GDM1 (cell line): ENCODE measurements at places on chromosomes 5 and 9.
A peak's percentile ranks its signal among the peaks of the same experiment; 100 is the strongest.

DNA sequence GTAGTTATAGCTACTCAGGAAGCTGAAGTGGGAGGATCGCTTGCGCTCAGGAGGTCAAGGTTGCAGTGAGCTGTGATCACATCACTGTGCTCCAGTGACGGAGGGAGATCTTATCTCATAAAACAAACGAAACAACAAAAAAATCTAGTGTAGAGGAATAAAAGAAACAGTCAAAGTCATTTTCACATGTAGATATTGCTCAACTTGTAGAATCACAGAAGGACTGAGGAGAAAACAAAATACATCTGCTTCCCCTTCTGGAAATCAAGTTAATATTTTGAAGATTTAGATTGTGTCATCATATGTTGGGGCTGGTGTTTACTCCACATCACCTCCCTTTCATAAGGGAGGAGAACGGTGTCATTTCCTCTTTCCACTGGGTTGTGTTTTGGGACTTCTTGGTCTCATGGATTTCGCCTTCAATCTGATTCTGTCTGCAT, 8.2 kb upstream of the SLC46A2 start:
- DNase-seq, result no peak

GRCh38 chr5:119274767-119275130, 81.1 kb upstream of the TNFAIP8 start:
- DNase-seq, result peak; percentile 33

GRCh38 chr9:68852941-68853340, 147.9 kb downstream of the PIP5K1B start:
- DNase-seq, result no peak

GRCh38 chr9:91338681-91339080, 23.0 kb downstream of the AUH start:
- no peak for DNase-seq

GRCh38 chr5:1168796-1169195, 32.6 kb upstream of the SLC6A19 start:
- no peak for DNase-seq

DNA sequence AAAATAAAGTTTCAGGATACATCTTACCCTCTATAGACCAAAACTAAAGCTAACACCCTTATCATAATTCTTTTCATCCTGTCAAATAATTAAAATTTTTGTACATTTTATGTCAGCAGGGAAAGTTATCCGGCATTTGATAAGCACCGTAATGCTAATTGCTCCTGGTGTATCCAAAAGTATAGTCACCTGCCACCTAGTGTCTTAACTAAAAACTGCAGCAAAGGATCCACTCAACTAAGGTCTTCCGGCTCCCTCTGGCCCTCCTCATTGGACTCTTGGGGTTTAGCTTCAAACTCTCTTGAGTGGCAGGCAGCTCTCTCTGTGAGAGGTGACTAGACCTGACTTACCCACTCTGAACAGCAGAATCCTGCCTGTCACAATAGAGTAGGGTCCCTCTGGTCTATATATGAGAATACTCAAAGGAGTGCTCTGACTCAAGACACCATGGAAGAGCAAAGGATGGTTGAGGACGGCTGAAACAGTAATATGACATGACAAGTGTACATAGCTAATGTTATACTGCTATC, 60.4 kb upstream of the CAST start:
- peak; percentile 33 for DNase-seq

GRCh38 chr5:1948663-1949191, 66.0 kb upstream of the IRX4 start:
- DNase-seq, result no peak

GRCh38 chr5:134019636-134020035, 14.9 kb upstream of the VDAC1 start:
- DNase-seq, result no peak

DNA sequence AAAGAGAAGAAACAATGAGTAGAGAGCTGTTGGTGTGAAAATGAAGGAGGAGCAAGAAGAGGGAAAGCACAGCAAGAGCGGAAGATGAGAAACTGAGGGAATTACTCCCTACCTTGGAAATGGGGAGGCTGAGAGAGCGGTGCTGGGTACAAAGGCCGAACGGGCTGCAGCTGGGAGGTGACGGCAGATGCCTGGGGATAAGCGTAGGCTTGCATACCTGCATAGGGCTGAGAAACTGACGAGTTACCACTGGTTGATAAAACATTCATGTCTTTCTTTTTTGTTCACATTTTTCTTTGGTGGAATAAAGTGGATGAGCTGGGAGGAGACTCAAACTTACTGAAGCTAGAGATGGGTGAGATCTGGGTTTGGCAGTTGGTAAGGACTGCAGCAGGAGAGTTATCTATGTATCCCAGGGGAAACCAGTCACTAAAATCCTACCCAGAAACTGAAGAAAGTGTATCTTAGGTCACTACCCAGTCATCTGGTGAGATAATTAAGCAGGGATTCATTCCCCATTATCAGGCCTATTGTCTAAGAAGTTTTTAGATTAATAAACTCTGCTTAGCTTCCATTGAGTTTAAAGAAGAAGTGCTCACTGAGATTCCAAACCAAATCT, 34.8 kb downstream of the FKBP15 start:
- DNase-seq, result no peak

- no peak for DNase-seq
Observed at GRCh38 chr5:179430193-179431175, 85.2 kb upstream of the ADAMTS2 start.

DNA sequence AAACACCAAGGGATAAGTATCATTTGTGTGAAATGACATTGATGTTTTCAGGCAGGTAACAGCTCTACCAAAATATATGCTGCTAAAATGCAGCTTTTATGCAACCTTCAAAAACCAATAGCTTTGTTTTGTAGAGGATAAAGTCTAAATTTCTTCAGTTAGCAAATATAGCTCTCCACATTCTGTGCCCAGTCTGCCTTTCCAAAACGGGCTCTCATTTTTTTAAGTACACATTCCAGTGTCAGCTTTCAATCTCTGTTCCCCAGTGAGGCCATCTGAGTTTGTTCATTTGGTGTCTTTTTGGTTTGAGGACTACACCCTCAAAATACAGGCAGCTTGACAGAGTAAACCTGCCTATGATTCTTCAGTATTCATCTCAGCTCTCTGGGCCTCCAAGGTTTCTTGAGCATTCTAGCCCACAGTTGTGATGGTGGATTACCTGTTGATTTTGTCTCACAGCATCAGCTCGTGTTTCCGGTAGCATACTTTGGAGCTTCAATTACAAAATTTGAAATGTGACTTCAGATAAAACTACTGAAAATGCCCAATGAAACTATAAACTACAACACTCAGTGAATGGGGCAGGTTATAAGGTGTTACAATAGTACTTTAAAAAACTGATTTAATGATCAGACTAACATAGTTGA, 55.7 kb downstream of the NR3C1 start:
- no peak for DNase-seq
